ENCODE measurements at places on chromosomes 7 and 10. TPM values are rescaled to one million over a fixed set of nuclear protein-coding genes. Genes with fewer than 3 reads are reported as not detected.

Gene CPEB3
- 5.7 TPM for total RNA-seq

Gene CCDC3
- 10.2 TPM for total RNA-seq

Gene NPY4R
- not detected for total RNA-seq

Gene NEUROG3
- total RNA-seq: not detected

Gene CNPY1
- not detected for total RNA-seq

Gene BCCIP
- 36.9 TPM for total RNA-seq

GRCh38 chr7:151631570-151631952 lies 111.9 kb upstream of the RHEB start:
- no peaks in the 10 kb centered on the region for H3K27me3 ChIP-seq
- peaks cover 13% of the 10 kb centered on the region for H3K4me1 ChIP-seq
- DNase-seq: no peak
- H3K27ac ChIP-seq: peak overlapping the region; percentile 76
- H3K36me3 ChIP-seq: peaks cover 7% of the 10 kb centered on the region

Gene GPNMB
- total RNA-seq: 322 TPM

- H3K4me1 ChIP-seq: no peaks in the 10 kb centered on the region
- no peak overlapping the region for H3K27ac ChIP-seq
- H3K27me3 ChIP-seq: peaks cover under 1% of the 10 kb centered on the region
- H3K36me3 ChIP-seq: no peaks in the 10 kb centered on the region
Measured at GRCh38 chr10:126430512-126430911, 42.2 kb upstream of the ADAM12 start.

Gene NKX6-2
- total RNA-seq: not detected

DNA sequence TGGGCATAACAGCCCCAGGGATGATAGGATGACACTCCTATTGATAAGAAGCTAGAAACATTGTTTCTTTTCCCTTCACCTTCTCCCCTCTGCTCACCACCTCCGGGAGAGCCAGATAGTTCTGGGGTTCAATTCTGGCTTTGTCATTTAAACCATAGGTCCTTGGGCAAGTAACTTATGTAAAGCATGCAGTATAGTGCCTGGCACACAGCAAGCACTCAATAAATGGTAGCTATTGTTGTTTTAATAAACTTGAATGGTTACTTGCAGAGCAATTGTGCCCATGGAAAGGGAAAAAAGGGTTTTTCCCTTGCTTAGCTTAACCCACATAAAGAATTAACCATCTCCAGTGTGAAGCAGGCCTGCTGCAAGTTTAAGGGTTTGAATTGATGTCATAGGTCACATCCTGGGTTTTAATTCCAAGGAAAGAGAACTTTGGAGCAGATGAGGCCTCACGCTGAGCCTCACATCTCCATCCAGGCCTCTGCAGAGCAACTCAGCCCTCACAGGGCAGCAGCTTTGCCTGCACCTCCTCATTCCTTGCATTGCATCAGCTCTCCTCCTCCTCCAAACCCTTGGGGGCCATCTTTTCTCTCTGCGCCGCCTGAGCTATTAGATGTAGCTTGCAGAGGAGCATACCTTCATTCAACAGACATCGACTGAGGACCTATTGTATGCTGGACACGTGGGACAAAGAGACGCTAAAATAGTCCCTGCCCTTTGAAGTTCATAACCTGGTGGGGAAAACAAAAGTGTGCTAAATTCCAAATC lies 22.9 kb downstream of the ZNF775 start:
- no peaks in the 10 kb centered on the region for H3K36me3 ChIP-seq
- H3K4me1 ChIP-seq: peaks cover 21% of the 10 kb centered on the region
- no peaks in the 10 kb centered on the region for H3K27me3 ChIP-seq
- H3K27ac ChIP-seq: no peak overlapping the region
- DNase-seq: no peak

DNA sequence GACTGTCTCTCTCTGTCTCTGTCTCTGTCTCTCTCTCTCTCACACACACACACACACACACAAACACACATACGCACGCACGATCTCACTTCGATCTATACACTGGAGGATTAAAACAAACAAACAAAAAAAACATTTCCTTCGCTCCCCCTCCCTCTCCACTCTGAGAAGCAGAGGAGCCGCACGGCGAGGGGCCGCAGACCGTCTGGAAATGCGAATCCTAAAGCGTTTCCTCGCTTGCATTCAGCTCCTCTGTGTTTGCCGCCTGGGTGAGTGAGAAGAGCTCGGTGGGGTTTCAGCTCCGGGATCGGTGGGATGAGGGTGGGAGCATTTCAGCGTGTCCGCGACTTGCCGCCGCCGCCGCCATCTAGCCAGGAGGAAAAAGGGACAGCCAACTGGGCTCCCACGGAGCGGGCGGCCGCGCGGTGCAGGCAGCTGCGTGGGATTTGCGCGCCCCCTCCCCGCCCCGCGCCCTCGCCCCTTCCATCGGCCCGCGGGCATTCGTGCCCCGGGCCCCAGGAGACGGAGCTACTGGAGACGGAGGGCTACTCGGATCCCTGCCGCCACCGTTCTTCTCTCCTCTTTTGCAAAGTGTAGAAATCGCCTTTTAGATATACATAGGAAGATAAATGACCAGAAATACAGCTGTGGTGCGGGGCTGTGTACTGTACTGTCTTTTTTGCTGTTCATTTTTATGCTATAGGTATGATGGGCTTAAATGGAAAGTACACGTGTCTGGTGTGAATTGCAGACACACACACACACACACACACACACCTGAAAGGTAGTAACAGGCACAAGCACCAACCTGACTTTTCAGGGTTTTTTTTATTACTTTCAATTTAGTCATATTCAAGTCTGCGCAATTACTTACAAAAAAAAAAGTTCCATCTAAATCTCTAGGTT lies 581 bp downstream of the PTPRZ1 start:
- H3K27me3 ChIP-seq: peaks cover 30% of the 10 kb centered on the region
- H3K4me3 ChIP-seq: peak overlapping the region; percentile 53
- DNase-seq: peak; percentile 58
- H3K4me1 ChIP-seq: no peaks in the 10 kb centered on the region
- H3K36me3 ChIP-seq: no peaks in the 10 kb centered on the region

- no peak overlapping the region for H3K27ac ChIP-seq
- H3K4me1 ChIP-seq: peaks cover 17% of the 10 kb centered on the region
- no peaks in the 10 kb centered on the region for H3K36me3 ChIP-seq
- DNase-seq: peak; percentile 9
- H3K4me3 ChIP-seq: no peak overlapping the region
- no peaks in the 10 kb centered on the region for H3K27me3 ChIP-seq
Measured at GRCh38 chr10:103828587-103829197, 26.7 kb downstream of the SH3PXD2A start.

- no peaks in the 10 kb centered on the region for H3K36me3 ChIP-seq
- H3K27ac ChIP-seq: no peak overlapping the region
- peaks cover 14% of the 10 kb centered on the region for H3K4me1 ChIP-seq
- H3K27me3 ChIP-seq: no peaks in the 10 kb centered on the region
- no peak for DNase-seq
- no peak overlapping the region for H3K4me3 ChIP-seq
Measured at GRCh38 chr10:69229616-69229916, 9.4 kb downstream of the HKDC1 start.

Gene SEPTIN7
- total RNA-seq: 202 TPM

Gene KIAA1217
- total RNA-seq: 23.5 TPM
